ENCODE measurements at places on chromosomes 4 and X.

- no peak for DNase-seq
These were observed 143.2 kb upstream of the DCAF8L1 start for GRCh38 chrX:28124416-28124815.

GRCh38 chrX:52346174-52347165 is 22.4 kb upstream of the XAGE2 start:
- no peak for DNase-seq

DNA sequence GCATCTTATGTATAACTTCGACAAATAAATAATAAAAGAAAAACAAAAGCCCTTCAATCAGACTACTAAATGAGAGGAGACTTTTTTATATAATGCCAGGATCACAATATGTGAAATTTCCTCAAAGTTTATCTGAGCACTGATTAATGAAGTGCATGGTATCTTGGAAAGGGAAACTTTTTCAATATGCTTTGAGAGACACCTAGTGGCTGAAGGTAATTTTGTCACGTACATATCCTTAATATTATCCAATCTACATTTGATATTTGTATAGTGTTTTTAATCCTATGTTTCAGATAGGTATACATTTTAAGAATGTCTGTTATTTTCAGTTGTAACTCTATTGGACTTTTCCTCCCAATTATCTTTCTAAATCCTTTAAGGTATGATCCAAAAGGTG is 146.8 kb downstream of the KLHL4 start:
- DNase-seq = no peak

DNA sequence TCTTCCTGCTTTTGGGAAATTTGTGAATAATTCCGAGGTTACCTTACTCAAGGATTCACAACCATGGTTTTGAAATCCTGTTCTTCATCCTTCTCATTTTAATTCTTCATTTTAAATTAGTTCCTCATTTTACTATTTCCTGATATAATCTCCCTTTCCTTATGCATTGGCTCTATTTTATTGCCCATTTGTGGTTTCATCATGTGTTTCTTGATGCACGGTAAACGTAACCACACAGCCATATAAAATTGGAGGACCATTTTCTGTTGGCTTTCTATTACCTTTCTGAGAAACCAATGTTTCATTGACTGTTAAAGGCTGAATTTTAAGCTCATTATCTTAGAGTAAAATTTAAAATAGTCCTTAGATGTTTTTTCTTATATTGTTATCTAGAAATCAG is 100.3 kb upstream of the NDST4 start:
- no peak for DNase-seq
